ENCODE measurements at places on chromosomes 11 and 22.

DNA sequence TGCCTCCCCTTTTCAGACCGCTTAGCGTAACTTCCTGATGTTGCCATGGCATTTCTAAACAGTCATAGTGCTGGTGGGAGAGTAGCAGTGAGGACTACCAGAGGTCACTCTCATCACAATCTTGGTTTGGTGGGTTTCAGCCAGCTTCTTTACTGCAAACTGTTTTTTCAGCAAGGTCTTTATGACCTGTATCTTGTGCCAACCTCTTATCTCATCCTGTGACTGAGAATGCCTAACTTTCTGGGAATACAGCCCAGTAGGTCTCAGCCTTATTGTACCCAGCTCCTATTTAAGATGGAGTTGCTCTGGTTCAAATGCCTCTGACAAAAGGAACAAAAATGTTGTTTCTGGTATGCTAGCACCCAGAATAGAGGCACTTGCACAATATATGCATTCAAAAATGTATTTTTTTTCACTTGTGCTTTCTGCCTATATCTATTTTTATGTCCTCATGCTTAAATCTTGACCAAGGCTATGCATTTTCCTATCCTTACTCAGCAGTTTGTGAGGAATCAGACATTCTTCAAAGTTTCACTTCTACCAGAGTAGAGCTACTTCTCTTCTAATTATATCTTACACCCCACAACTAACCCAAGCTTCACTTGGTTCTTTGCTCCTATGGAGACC is 16.1 kb upstream of the OR51M1 start:
- no peak for DNase-seq

GRCh38 chr22:48579043-48579927 is 1248.4 kb downstream of the BRD1 start:
- DNase-seq: no peak

DNA sequence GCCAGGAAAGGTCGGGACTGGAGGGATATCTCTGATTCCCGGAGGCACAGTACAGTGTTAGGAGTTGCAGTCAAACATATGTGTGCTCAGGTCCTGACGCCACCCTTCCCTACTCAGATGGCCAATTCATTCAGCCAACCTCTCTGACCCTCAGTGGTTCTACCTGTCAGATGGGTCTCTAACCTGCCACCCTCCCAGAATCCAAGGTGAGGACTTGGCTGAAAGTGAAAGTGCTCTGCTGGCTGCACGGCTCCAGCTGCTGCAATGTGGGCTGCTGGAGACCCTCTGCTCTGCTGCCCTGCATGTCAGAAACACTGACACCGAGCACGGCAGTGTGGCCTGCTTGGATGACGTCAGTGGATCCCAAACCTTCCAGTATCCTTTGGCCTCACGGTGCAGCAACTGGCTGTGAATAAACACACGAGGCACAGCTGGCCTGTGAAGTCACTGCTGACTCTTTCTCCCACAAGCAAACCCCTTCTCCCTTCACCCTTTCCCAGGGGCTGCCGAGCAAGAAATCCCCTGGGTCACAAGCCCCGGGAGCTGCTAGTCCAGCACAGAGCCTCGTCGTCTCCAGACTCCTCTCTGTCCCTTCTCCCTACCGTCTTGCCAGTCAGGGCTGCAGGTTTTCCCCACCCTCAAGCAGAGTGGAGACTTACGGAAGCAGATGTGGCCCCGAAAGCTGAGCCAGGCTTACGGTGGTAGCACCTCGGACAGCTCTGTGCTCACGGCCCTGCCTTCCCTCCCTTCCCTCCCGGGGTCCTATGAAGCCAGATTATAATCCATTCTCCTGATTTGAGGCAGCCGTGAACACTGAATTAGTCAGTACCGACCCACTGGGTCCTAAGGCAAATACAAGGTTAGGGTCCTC is 24.3 kb downstream of the KIAA0930 start:
- DNase-seq: no peak

GRCh38 chr11:134074766-134075165 is 5.9 kb downstream of the JAM3 start:
- DNase-seq: no peak

- no peak for DNase-seq
These were observed 1.3 kb upstream of the RFPL2 start for GRCh38 chr22:32205974-32206773.

GRCh38 chr22:16824716-16825687 is at the start of gene XKR3:
Gene XKR3 (minus strand): TSS chr22:16825411. CDS start chr22:16808073, 17,338 bp downstream.
- no peak for DNase-seq

GRCh38 chr11:113234888-113235287 is 79.5 kb upstream of the TTC12 start:
- DNase-seq: no peak

DNA sequence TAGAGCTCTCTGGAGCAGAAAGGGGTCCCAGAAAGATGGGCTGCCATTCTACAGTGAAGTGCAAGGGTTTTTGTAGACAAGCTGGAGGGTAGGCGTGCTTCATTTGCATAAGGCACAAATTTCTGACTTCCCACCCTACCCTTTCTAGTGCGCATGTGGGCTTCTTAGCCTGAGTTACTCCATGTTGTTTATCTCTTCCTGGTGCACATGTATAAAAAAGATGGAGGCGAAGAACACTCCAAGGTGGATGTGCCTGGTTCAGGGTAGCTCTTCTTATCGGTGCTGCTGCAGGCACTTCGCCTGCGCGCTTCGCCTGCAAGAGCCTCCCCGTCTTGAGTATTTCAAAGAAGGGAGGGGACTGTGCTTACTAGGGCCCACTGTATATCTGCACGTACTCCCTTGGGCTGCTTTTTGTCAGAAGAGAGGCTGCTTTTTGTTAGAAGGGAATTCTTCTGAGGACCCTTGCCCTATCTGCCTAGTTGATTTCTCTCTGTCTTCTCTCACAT is 1047.3 kb upstream of the CNTN5 start:
- DNase-seq: no peak

DNA sequence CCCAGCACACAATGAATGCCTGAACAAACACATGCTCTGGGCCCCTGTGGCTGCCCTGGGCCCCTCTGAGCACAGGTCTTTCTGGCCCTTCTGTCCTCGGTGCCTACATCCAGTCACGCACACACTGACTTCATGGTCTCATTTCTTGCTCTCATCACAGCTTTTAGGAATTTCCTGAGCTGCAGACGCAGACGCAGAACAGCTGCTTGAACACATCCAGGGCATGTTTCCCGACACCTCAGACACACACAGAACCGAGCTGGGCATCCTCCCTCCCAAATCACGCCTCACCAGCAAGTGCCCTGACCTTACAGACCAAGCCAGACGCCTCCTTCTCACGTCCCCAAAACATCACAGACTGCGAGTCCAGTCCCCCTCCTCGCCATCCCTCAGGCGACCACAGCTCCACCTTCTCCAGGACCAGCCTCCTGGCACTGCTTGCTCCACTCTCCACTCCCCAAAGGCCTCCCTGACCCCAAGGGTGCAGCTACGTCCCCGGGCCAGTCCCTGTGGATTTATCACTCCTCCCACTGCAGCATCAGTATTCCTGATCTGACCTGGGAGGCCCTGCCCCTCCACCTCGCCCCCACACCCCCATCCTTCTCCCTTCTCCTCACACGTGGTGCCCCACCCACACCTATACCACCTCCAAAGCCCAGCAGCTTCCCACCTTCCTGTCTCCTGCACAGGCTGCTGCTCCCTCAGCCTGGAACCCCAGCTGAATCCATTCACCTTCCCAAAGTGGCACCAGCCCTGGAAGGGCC is 12.9 kb downstream of the SIRT3 start:
- no peak for DNase-seq

- no peak for DNase-seq
These were observed 116.6 kb downstream of the NAV2 start for GRCh38 chr11:19829109-19829837.

GRCh38 chr11:102598272-102598671 is 26.9 kb downstream of the MMP20 start:
- DNase-seq: no peak

GRCh38 chr11:36328966-36329673 is 33.0 kb downstream of the PRR5L start:
- no peak for DNase-seq

DNA sequence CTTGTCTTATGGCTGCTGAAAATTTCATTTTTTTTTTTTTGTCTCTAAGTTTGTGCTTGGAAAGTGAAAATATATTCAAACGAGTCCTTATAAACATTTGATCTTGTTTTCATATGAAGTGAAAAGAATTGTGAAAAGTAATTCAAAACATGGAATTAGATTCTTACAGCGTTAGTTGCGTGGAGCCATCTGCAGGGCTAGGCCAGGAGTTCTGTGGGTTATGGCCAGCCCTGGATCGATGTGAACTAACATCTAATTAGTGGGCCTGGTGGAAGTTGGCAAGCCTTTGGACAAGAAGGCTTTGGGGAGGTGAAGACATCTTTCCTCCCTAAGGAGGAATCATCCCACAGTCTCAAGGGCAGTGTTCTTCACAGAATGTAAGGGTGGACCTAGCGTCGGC is 37.2 kb downstream of the PARVA start:
- DNase-seq: no peak

GRCh38 chr22:37552524-37553163 is 7.6 kb upstream of the CDC42EP1 start:
- DNase-seq: no peak

- peak; percentile 32 for DNase-seq
These were observed 106.0 kb downstream of the CSNK2A3 start for GRCh38 chr11:11247086-11247485.

- DNase-seq: peak; percentile 1
These were observed 680.5 kb upstream of the API5 start for GRCh38 chr11:42631220-42631843.

DNA sequence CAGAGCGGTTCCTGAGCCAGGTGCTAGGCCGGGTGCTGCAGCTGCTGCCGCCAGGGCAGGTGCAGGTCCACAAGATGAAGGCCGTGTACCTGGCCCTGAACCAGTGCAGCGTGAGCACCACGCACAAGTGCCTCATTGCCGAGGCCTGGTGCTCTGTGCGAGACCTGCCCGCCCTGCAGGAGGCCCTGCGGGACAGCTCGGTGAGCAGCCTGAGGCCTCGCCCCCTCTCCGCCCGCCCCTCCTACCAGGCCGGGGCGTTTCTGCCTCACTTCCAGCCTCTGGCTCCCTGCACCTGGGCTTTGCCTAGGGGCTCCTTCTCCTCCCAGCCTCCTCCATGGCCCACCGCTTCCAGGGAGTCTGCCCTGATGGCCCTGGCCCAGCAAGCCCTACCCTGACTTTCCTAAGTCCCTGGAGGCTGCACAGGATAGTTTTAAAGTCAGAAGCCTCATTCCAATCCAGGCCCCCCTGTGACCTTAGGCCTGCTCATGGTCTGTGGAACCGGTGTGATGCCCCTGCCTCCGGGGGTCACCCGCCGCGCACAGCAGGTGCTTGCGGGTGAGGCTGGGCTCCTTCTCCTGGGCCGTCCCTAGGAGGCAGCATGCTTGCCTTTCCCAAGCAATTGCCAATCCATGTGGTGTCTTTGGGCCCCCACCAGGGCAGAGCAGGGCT is 5.5 kb downstream of the TCIRG1 start:
- no peak for DNase-seq

DNA sequence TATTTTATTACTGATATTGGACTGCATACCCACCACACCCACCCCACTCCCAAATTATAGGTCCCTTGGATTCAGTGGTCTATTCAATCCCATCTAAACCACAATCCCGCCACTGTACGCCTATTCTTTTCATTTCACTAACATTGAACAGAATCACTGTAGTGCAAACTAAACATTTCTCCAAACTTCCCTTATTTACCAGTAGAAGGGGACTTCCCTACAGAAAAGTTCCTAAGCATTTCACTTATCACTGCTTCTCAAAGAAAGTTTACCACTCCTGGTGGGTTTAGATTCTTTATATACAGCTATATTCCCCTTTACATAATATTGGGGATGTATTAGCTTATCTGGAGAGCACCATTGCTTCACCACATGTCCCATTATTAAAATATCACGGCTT is 29.3 kb downstream of the OR8B12 start:
- no peak for DNase-seq
